ENCODE measurements at places on chromosomes 3 and 15.

GRCh38 chr3:186551387-186551786 is 7.2 kb upstream of the CRYGS start:
- DNase-seq, result no peak

- DNase-seq, result no peak
These were observed 28.8 kb upstream of the TRIM59 start for GRCh38 chr3:160478338-160478737.

GRCh38 chr3:29099296-29099695 is 181.6 kb upstream of the RBMS3 start:
- no peak for DNase-seq

GRCh38 chr15:67831363-67831762 is 6.1 kb downstream of the SKOR1 start:
- DNase-seq, result no peak

- no peak for DNase-seq
These were observed 1.8 kb downstream of the RPS27L start for GRCh38 chr15:63155486-63155885.

GRCh38 chr3:55823001-55823400 is 335.9 kb upstream of the WNT5A start:
- no peak for DNase-seq

GRCh38 chr3:34183611-34184340 is 385.3 kb downstream of the PDCD6IP start:
- DNase-seq, result no peak

- DNase-seq, result no peak
These were observed 154.9 kb downstream of the ECT2 start for GRCh38 chr3:172905451-172905850.

DNA sequence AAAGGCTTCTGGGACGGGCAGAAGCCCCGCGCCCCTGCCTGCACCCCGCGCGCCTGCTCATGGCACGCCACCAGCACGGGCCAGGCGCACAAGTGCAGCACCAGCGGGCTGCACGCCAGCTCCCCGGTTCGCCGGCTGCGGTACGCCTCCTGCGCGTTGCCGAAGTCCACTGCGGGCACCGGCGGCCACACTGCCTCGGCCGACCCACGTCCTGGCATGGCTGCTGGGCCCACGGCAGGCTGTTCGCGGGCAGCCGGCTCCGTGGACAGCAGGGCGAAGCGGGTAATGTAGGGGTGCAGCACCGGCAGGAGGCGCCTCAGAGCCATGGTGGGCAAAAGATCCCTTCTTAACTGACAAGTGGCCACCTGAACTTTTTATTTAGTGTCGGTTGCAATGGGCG is 34.8 kb downstream of the MCCC1 start:
- no peak for DNase-seq

GRCh38 chr15:29319823-29320222 is 50.2 kb upstream of the NSMCE3 start:
- no peak for DNase-seq

GRCh38 chr3:25789209-25789595 is 688 bp upstream of the OXSM start:
- DNase-seq, result no peak

DNA sequence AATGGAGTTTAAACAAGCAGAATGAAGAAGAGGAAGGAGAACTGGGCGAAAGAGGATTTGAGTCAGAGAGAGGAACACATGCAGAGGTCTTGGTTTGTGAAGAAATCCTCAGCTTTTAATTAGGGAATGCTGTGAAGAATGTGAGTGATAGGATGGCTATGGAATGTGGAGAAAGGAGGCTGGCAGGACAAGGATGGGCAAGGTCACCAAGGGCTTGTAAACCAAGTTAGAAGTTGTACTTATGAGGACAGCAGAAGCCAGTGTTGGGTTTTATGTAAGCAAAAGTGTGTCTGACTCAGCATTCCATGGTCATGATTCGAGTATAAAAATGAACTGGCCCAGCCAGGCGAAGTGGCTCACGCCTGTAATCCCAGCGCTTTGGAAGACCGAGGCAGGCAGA is 60.0 kb upstream of the IL12A start:
- DNase-seq, result no peak

DNA sequence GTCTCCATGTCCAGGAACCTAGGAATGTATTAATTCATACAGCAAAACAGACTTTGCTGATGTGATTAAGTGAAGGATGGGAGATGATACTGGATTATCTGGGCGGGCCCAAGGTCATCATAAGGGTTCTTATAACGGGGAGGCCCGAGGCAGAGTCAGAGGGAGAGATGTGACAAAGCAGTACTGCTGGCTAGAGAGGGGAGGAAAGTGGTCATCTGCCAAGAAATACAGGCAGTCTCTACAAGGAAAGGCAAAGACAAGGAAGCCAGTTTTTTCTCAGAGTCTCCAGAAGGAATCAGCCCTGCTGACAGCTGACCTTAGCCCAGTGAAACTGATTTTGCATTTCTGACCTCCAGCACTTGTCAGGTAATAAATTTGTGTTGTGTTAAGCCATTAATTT is 66.2 kb upstream of the CORO2B start:
- no peak for DNase-seq

GRCh38 chr3:157111518-157111917 is 48.4 kb downstream of the CCNL1 start:
- no peak for DNase-seq

GRCh38 chr3:193730976-193731375 is 138.0 kb downstream of the OPA1 start:
- DNase-seq, result no peak

GRCh38 chr3:126827121-126827520 is 123.1 kb downstream of the CHCHD6 start:
- peak; percentile 62 for DNase-seq

DNA sequence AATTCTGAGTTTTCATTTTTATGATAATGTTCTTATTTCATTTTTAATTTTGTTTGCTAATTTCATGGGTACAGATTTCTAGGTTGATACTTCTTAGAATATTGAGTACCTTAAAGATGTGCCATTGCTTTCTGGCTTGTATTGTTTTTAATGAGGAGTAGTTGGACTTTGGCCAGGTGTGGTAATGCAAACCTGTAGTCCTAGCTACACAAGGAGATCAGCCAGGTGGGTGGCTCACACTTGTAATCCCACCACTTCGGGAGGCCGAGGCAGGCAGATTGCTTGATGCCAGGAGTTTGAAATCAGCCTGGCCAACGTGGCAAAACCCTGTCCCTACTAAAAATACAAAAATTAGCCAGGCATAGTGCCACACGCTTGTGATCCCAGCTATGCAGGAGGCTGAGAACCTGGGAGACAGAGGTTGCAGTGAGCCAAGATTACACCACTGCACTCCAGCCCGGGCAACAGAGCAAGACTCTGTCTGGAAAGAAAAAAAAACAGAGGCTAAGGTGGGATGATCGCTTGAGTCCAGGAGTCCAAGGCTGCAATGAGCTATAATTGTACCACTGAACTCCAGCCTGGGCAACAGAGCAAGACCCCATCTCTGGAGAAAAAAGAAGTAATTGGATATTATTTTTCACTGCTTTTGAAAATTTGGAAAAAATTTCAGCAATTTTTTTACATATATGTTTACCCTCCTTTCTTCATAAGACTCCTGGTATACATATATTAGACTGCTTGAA is 198.0 kb downstream of the ALCAM start:
- DNase-seq, result no peak

GRCh38 chr3:73236867-73237266 is 175.4 kb downstream of the EBLN2 start:
- DNase-seq, result no peak

- no peak for DNase-seq
These were observed 277.2 kb downstream of the CHST2 start for GRCh38 chr3:143396790-143397189.

GRCh38 chr3:115790759-115791158 is 167.4 kb downstream of the GAP43 start:
- DNase-seq, result no peak

GRCh38 chr15:29048011-29048410 is 162.2 kb downstream of the APBA2 start:
- no peak for DNase-seq

GRCh38 chr3:63951492-63952247 is 39.5 kb upstream of the SCAANT1 start:
- DNase-seq, result no peak
